Stimulated activated naive B cell treated with anti-CD40 and anti-IgM and Interleukin-4, amounts not matched to agents 10 μg/mL and 1 μg/mL and 100 μg/mL, for 72 hours (primary cell): ENCODE measurements at places on chromosomes 7 and 10.

GRCh38 chr10:25639646-25640045 lies 294.4 kb upstream of the MYO3A start:
- H3K4me1 ChIP-seq: peaks cover 11% of the 10 kb centered on the region
- DNase-seq: no peak

GRCh38 chr10:86393862-86394455 lies 27.4 kb upstream of the GRID1 start:
- H3K27ac ChIP-seq: no peak overlapping the region
- peaks cover 49% of the 10 kb centered on the region for H3K27me3 ChIP-seq
- no peaks in the 10 kb centered on the region for H3K36me3 ChIP-seq
- H3K4me3 ChIP-seq: no peak overlapping the region
- DNase-seq: no peak
- peaks cover 10% of the 10 kb centered on the region for H3K4me1 ChIP-seq

- peaks cover 18% of the 10 kb centered on the region for H3K27me3 ChIP-seq
- H3K4me1 ChIP-seq: no peaks in the 10 kb centered on the region
- H3K36me3 ChIP-seq: peaks cover 3% of the 10 kb centered on the region
- no peak overlapping the region for H3K27ac ChIP-seq
- H3K4me3 ChIP-seq: no peak overlapping the region
Observed at GRCh38 chr10:5387169-5387568, 17.5 kb downstream of the TUBAL3 start.

- H3K4me3 ChIP-seq: no peak overlapping the region
- no peaks in the 10 kb centered on the region for H3K36me3 ChIP-seq
- H3K27me3 ChIP-seq: peaks cover 5% of the 10 kb centered on the region
- no peaks in the 10 kb centered on the region for H3K4me1 ChIP-seq
Observed at GRCh38 chr10:122721111-122721510, 21.5 kb upstream of the C10orf120 start.

- no peaks in the 10 kb centered on the region for H3K27me3 ChIP-seq
- DNase-seq: no peak
- H3K4me3 ChIP-seq: no peak overlapping the region
- H3K36me3 ChIP-seq: peaks cover 41% of the 10 kb centered on the region
- H3K4me1 ChIP-seq: peaks cover 47% of the 10 kb centered on the region
Observed at GRCh38 chr7:43612128-43612527, 29.2 kb downstream of the STK17A start.
